ENCODE measurements at places on chromosomes 7 and 10.

GRCh38 chr10:1425879-1426278, 311.4 kb downstream of the ADARB2 start:
- no peak for DNase-seq

- no peak for DNase-seq
Observed at GRCh38 chr10:7033031-7033430, 377.8 kb downstream of the SFMBT2 start.

GRCh38 chr7:158941821-158942605, 85.7 kb downstream of the DYNC2I1 start:
- DNase-seq = no peak

DNA sequence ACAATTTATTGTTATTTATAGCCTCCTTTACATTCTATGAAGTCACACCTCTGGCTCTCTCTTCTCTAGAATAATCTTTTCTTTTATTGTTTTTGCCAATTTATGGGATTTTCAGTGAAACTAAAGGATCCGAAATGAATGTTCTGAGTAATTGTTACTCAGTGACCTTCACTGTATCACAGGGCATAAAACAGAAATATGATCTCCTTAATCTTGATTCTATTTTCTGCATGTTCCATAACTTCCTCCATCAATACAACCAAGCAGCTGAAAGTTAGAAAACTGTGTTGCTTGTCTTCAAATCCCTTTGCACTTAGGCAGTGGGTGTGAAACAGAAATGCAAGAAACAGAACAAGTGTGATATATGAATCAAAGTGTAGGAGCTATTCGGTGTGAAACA, 57.4 kb upstream of the FERD3L start:
- no peak for DNase-seq

DNA sequence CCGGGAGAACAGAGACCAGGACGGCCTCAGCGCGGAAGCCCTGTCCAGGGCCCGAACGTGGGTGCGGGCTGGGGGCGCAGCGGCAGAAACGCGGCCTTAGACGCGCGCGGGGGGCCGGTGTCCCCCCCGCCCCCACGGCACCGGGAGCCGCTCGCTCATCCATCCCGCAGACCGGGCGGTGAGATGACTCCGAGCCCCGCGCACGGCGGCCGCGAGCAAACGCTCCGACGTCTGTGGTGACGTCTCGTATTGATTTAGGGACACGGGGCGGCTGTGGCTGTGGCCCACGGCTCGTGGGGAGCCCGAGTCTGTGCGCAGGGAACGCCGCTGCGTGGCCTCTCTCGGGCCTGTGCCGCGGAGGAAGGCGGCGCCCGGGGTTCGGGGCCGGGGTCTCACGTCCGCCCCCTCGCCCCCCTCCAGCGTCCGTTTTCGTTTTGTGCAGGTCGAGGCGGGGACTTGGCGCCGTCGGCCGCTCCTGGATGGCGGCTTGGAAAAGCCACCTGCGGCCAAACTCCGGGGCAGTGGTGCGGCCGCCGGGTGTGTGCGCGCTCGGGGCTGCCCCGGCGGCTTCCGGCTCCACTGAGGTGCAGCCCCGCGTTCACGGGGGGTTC, 1.0 kb upstream of the NKX6-2 start:
- DNase-seq = no peak

DNA sequence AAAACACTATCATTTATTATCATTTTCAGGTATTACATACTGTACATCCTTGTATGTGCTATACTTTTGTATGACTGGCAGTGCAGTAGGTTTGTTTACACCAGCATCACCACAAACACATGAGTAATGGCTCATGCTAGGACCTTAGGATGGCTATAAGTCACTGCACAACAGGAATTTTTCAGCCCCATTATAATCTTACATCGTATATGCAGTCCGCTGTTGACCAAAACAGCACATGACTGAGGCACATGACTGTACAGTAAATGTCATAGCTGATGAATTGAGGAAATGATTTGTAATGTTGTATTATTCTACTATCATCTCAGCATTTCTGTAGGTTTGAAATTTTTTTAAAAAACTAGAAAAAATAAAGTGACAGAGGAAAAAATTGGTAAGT, 38.6 kb downstream of the BPGM start:
- DNase-seq = no peak

GRCh38 chr10:93573051-93573909, 6.8 kb downstream of the FFAR4 start:
- peak; percentile 88 for DNase-seq

DNA sequence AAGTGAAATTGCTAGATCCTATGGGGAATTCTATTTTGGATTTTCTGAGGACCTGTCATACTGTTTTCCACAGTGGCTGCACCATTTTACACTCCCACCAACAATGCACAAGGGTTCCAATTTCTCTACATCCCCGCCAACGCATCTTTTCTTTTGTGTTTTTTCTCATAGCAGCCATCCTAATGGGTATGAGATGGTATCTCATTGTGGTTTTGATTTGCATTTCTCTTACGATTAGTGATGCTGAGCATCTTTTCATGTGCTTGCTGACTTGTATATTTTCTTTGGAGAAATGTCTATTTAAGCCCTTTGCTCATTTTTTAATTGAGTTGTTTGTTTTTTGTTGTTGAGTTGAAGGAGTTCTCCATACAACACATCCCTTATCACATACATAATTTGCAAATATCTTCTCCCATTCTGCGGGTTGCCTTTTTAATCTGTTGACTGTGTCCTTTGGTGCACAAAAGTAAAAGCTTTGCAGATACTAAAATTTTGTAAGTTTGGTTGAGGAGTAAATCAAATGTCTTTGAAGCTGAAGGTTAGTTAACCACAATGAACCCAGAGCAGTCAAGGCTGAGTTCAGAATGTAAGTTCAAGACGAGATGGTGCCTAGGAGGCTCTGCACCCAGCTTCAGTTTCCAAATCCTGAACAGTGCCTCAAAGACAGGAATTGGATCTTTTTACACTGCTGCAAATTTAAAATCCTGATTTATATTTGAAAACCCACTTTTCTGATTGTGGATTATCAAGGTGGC, 195.4 kb downstream of the COBL start:
- no peak for DNase-seq

GRCh38 chr7:12539681-12540080, 30.8 kb upstream of the SCIN start:
- DNase-seq = no peak

- no peak for DNase-seq
Observed at GRCh38 chr7:32154797-32155196, 84.6 kb upstream of the PDE1C start.

DNA sequence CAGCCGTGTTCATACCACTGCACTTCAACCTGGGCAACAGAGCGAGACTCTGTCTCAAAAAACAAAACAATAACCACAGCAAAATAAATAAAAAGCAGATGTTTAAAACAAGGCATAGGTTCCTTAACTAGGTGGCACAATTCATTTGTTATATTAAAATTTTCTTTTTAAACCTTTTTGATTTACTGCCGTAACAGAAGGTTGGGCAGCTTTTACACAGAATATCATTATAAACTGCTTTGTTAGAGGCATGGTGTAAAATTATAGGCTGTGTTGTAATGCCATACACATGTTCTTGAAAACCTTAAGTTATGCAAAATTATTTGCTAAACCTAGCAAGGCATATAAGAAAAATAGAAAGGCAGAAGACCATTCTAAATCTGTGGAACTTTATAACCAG, 84.4 kb downstream of the MKLN1 start:
- DNase-seq = no peak

- DNase-seq = no peak
Observed at GRCh38 chr10:125029584-125030242, 87.8 kb downstream of the ZRANB1 start.

GRCh38 chr7:98105942-98106544, 619 bp upstream of the LMTK2 start:
- peak; percentile 19 for DNase-seq

DNA sequence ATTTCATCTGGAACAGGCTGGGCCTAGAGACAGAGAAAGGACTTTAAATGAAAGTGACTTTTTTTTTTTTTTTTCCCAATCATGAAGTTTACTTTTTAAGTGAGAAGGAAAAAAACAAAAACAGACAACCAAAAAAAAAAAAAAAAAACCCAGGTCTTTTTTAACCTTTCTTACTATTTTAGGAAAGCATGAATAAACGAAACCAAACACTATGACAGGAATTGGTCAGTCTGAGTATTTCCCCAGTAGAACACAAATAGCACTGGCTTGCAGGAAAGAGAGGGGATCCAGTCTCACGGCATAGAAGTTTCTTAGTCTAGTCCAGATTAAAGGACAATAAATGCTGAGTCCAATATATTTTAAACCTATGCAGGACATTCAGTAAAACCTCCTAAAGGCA, 180.5 kb upstream of the CCDC6 start:
- no peak for DNase-seq

- DNase-seq = no peak
Observed at GRCh38 chr10:48236199-48236621, 38.3 kb downstream of the FRMPD2 start.

DNA sequence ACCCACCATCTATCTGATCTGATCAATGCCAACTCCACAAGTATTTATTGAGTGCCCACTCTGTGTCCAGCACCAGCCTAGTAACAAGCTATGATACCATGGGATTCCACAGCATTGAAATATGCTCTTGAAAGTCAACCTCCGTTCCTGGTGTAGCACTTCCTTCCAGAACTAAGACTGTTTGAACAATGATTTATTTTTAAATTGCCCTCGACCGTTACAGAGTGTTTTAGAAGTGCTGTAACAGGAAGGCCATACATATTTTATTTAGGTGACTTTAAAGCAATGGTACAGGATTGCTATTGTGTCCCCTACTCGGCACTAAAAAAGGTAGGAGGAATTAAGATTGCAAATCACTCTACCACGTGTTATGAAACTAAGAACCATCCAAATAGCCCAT, 225.6 kb downstream of the TEX36 start:
- no peak for DNase-seq

GRCh38 chr7:78264105-78264504, 465.5 kb downstream of the PHTF2 start:
- DNase-seq = peak; percentile 7

- DNase-seq = no peak
Observed at GRCh38 chr7:100484673-100485045, 932 bp downstream of the NYAP1 start.

DNA sequence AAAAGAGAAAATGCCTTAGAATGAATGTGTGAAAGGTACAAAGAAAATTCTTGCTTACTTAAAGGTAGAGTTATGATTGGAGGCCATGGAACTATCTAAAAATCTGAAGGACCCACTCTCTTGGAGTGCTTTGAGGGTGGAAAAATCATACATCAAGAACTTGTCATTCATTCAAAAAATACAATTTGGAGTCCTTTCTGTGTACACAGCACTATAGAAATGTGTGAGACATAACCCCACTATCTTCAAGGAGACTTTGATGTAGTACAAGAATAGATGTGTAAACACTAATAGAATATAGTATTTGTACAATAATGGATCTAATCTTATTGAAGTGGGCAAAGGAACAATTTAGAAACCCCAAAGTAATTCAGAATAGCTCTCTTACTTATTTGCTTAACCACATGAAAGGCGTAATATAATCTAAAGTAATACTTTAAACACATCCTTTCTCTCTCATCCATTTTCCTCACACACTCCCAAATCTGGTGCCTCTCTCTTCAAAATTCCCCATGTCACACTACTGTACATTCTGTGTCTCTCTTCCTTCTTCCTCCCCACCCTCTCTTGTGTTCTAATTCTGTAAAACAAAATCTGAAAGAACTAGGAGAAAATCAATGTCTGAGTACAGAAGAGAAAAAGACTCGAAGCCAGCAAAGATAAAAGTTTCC, 166.7 kb downstream of the DNAJB9 start:
- no peak for DNase-seq

- DNase-seq = no peak
Observed at GRCh38 chr7:36545291-36545690, 155.6 kb downstream of the ANLN start.

DNA sequence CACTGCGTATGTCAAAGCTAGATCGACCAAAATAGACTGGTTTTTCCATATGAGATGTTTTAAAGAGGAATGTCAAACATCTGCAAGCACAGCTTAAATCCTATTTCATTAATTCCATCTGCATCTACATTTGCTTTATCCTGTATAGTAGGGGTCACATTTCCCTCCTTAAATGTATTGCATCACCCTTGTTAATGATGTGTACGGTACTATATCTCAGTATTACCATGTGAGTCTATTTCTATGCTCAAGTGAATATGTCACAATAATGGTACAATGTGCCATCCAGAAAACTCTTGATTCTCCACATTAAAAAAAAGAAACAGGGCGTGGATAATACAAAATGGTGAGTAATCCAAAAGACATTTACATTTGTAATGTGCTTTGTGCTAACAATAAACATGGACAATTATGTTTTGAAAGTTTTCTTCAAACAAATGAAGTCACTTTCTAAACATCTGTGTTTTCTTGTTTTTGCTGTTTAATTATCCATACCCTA, 56.6 kb downstream of the TWIST1 start:
- DNase-seq = no peak

- DNase-seq = no peak
Observed at GRCh38 chr10:71782221-71782916, 9.0 kb upstream of the VSIR start.

DNA sequence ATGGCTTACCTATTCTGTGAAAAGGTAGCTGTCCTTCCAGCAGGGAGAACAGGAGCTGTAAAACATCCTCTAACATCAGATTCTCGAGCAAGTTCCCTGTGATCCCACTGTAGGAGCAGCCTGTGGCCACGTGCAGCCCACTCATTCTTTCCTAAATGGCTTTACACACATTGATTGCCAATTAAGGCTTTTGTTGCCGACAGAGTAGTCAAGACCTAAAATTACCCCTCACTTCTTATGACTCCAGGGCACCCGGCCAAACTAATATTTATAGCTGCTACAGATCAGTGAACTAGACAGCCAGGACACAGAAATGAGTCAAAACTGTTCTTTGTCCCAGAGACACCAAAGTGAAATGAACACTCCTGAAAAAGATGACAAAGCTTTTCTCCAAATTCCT, 832.1 kb downstream of the SORCS3 start:
- DNase-seq = no peak

DNA sequence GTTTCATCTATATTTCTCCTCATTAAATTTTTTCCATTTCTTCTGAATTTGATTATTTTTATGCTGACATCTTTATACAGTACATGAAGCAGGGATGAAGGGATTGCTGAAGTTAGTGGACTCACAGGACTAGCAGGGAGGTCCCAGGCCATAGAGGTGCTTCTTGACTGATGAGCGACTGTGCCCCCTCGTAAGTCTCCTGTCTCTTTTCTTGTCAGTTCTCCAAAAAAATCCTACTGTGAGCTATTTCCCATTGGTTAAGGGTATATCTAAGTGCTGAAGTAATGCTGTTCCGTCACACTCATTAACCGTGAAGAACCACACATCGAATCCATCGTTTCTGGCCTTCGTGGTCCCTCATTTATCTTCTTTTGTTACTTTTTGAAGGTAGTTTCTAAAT, 27.7 kb downstream of the HECW1 start:
- no peak for DNase-seq

DNA sequence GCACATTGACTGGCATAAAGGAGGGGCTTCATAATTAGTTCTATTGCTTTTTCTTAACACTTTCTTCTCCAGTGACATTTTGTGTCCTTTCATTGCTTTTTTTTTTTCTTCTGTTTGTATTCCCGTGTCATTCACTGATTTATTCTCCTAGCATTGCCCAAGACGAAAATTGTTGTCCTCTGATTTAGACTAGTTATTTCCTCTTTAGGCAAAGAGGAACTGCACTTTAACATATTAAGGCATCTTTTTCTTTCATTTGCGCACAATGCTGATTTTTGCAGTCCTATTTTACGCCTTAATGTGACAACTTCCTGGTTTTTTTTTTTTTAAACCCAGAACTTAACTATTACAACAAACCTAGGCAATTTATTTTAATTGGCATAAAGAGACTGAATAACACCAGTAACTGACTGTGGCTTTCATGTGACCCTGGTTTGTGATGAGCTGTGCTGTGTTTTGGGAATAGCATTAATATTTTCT, 39.7 kb downstream of the ARID5B start:
- DNase-seq = peak; percentile 11

Data from NB4 (cell line).